ENCODE measurements at places on chromosomes 13 and 19.

DNA sequence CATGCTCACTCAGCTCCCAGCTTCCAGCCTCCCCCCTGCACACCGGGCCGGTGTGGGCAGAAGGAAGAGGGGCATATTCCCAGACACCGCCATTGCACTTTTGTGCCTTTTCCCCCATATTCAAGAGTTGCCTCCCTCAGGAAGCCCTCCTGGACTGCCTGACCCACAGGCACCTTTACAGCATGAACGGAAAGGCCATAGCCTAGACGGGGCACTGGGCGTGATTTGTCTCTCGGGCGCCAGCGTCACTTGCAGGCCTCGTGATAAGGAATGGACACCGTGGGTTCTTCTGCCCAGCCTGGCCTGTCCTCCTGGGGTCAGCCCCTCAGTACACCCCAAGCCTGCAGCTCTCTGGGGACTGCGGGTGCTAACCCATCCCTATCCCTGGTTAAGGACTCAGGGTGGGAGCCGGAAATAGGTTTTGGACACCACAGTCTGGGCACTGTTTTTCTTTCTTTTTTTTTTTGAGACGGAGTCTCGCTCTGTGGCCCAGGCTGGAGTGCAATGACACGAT is 933 bp upstream of the UQCR11 start:
- no peak for DNase-seq

- no peak for DNase-seq
Observed at GRCh38 chr19:55832676-55833075, 877 bp upstream of the NLRP11 start.

GRCh38 chr13:27037171-27037570 is 134.4 kb downstream of the USP12 start:
- DNase-seq, result no peak

DNA sequence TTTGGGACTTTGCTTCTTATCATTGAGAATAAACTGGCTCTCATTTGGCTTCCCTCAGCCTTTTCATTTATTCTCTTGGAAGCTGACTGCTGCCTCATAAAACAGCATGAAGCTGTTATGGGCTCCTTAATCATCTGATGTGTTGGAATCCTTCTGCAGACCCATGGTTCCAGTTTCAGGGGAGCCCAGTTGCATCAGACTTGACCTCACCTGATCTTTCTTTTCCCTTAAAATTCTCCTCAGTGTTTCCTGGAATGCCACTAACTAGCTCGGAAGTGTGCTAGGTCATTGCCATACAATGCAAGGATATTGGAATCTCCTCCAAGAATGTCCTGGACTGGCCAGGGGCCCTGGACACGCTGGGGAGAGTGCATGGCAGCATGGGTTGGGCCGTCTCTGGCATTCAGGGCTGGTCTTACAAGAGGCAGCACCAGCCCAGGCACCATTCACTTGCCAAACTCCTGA is 158.7 kb downstream of the FLT1 start:
- no peak for DNase-seq

DNA sequence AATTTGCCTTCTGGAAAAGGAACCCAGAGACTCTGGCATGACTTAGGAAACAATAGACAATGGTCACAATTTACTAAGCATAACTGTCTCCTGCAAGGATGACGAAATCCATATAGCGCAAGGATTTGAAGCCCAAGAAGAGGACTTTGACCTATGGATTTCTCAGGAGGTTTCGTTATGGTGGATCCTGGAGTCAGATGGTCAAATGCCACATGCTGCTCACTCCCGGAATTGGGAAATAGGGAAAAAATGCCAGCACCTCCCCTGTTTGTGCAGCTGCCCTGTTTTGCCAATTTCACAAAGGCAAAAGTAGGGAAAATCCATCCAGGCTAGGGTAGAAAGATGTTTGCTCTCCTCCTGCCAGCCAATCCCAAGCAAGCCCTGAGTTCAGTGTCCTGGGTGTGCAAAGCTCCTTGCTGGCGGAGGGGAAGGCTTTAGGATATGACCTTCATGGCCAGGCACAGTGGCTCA is 23.4 kb downstream of the RDH8 start:
- DNase-seq, result no peak

- no peak for DNase-seq
Observed at GRCh38 chr19:13906521-13906904, 512 bp downstream of the CC2D1A start.

- no peak for DNase-seq
Observed at GRCh38 chr19:18098891-18099622, 1.5 kb downstream of the MAST3 start.

DNA sequence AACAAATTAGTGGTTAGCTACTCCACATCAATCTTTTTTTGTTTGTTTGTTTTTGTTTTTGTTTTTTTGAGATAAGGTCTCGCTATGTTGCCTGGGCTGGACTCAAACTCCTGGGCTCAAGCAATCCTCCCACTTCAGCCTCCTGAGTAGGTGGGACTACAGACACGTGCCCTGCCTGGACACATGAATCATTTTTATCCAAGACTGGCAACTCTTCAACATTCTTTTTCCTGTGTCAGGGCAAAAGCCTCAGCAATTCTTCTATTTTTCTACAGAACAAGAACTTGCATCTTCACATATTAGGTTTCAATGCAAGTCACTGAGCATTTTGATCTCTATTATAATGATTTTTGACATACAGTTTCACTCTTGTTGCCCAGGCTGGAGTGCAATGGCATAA is 76.8 kb upstream of the LRCH1 start:
- no peak for DNase-seq

- DNase-seq, result no peak
Observed at GRCh38 chr19:11247391-11247790, 8.0 kb downstream of the ANGPTL8 start.

GRCh38 chr13:46150134-46150693 is 31.8 kb downstream of the LCP1 start:
- no peak for DNase-seq

- DNase-seq, result no peak
Observed at GRCh38 chr19:39515551-39516191, 732 bp downstream of the SELENOV start.

DNA sequence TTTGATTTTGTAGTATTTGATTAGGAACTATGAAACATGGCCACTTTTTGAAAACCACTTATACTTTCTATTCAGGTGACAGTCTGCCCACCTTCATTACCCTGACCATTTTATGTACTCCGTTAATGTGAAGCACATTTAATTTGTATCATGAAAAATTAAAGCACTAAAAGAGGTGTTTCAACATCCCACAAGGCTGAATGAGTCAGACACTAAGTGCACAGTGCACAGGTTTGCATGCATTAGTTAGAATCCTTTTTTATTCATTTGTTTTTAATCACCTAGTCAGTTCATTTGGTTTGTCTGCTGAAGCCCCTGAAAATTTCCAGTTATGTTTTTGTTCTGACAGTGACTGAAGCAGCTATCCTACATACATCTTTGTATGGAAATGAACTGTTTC is 271.0 kb downstream of the SLITRK5 start:
- DNase-seq, result no peak

DNA sequence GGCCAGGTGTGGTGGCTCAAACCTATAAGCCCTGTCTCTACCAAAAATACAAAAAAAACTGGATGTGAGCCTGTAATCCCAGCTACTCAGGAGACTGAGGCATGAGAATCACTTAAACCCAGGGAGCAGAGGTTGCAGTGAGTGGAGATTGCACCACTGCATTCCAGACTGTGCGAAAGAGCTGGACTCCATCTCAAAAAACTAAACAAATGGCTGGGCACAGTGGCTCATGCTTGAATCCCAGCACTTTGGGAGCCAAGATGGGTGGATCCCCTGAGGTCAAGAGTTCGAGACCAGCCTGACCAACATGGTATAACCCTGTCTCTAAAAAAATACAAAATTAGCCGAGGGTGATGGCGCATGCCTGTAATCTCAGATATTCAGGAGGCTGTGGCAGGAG is 34.9 kb upstream of the ZNF83 start:
- no peak for DNase-seq

DNA sequence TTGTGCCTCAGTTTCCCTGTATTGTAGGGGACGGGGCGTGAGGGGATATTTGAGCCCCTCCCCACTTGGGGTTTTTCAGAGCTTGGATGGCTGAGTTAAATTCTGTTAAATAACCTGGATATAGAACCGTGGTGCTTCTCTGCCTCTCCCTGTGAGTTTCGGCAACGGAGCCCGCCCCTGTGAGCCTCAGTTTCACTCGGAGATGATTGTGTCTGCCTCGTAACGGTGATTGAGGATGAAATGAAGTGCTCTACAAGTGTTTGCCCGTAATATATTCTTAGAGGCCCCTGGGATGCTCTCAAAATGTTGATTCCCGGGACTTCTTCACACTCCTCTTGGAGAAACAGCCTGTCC is 509 bp downstream of the KXD1 start:
- DNase-seq, result no peak

DNA sequence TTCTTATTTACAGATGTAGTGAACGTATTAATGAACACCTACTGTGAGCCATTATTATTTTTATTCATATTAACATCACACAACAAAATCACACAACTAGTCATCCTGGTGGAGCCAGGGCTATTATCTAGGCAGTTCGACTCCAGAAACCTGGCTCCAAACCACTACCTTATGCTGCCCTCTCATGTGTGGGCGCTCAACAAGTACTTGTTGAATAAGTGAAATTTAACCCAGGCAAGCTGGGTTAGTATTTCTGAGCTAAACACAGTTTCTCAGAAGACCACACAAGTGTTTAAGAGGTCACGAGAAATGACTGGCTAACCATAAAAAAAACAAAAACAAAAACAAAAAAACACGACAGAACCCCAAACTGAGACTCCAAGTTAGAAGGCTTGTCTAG is 33.6 kb downstream of the MZT1 start:
- no peak for DNase-seq

- no peak for DNase-seq
Observed at GRCh38 chr19:45601115-45601514, 897 bp downstream of the GPR4 start.

DNA sequence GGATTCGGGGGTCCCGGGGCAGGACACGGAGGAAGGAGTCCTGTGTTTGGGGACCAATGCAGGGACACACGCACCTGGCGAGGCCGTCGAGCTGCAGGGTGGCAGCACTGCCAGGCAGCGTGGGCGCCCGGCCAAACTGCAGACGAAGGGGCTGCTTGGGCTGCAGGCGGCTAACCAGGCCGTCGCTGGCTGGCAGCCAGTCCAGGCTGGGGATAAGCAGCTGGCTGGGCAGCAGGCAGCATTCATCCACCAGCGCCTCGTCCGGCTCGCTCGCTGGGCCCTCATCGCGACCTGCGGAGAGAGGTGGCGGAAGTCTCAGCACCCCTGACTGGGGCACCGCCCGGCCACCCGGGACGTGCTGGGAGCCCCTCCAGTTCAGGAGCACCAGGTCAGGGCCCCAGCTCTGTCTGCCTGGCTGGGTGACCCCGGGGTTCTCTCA is 11.5 kb downstream of the CFD start:
- no peak for DNase-seq

GRCh38 chr13:100506154-100506553 is 82.4 kb downstream of the GGACT start:
- DNase-seq, result no peak

- no peak for DNase-seq
Observed at GRCh38 chr13:114058051-114058867, 74.2 kb downstream of the RASA3 start.

DNA sequence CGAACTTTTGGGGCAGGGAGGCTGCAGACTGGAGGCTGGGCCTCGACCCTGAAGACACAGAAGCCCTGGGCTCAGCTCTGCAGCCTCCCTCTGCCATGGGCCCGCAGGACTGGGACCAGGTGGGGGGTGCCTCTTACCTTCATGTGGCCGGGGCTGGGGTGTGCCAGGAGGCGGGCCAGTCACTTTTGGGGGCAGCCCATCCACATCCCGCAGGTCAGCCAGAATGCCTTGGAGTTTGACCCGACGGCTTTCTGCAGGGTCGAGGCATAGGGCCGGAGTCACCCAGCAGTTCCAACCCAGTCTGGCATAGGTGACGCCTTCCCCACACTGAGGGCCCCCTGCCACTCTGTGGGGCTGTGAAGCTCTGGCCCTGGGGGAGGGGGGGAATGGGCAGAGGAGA is 10.8 kb upstream of the PRKD2 start:
- no peak for DNase-seq

GRCh38 chr19:1295169-1296012 is 9.7 kb downstream of the EFNA2 start:
- DNase-seq, result no peak

DNA sequence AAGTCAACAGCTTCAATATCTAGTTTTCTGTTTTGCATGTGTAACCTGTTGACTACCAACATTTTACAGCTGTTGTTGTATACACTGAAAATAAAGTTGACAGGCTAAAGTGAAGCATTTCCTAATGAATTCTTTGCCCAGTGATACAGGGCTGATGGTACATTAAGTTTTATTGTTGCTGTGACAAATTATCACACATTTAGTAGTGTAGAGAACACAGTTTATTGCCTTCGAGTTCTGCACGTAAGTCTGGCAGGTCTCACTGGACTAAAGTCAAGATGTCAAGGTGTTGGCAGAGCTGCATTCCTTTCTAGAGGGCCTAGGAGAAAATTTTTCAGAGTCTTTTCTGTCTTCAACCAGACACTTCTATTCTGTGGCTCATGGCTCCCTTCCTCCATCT is 184.2 kb downstream of the SLITRK6 start:
- no peak for DNase-seq

DNA sequence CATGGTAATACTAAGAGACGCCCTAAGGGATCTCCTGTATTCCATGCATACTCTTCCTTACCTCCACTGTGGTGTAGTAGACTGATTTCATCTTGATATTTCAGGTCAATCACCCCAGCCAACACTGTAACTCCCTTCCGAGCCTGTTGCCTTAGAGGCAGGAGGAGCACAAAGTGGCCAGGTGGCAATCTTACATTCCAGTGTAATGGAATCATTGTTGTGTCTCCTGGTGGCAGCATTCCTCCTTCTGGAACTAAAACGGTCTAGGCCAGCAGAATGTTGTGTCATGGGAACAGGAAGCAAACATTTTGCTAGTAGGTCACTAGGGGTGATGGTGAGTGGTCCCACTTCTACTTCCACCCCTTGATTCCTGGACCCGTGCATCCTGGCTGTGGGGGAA is 405.7 kb upstream of the SLC10A2 start:
- no peak for DNase-seq

GRCh38 chr19:40960062-40960685 is 30.9 kb upstream of the CYP2B6 start:
- no peak for DNase-seq

GRCh38 chr13:112674412-112675365 is 15.1 kb upstream of the ATP11A start:
- no peak for DNase-seq

GRCh38 chr13:60448907-60449510 is 52.0 kb downstream of the TDRD3 start:
- DNase-seq, result no peak
